ENCODE measurements at places on chromosomes 5 and 9. TPM values are rescaled to one million over a fixed set of nuclear protein-coding genes. Genes with fewer than 3 reads are reported as not detected.

DNA sequence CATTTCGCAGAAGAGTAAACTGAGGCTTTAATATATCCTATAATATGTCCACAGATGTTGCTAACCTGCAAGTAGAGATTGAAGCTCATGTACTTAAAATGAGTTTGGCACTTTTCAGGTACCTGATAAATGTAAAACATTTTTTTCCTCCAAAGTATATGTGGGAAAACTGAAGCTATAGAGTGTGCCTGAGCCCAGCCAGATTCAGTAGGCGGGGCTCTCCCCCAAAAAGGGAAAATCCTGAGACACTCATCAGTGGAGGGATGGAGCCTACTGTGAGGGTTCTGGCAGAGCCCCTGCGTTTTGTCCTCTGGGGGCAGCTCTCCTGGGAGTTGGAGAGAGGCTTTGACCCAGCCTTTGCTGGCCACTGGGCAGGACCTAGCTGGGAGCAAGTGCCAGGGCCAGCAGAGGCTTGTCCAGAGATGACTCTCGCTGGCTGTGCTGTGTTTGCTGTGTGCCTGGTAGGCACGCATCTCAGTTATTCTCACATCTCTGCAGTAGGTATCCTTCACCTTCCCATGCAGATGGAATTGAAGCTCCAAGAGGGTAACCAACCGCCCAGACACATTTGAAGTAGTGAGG lies 81.1 kb upstream of the SPRY4 start:
- no peak for DNase-seq

DNA sequence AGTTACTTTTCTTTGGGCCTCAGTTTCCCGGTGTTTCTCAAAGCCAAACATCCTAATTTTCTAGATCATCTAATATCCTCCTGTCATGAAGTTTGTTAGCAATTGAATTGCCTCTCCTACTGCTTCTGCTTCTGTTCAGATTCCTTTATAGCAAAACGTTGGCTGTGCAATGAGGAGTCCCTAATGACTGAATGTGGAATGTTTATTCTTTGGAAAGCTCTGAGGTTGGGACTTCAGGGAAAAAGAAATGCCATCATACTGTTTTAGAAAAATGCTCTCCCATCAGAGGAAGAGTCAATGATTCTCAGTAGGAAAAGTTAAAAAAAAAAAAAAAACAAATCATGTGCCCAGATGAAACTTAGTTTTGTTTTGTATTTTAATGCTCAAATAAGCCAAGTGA lies 268.7 kb upstream of the PAPPA start:
- no peak for DNase-seq

- DNase-seq, result peak; percentile 36
Observed at GRCh38 chr5:103224118-103224893, 34.3 kb upstream of the MACIR start.

- DNase-seq, result no peak
Observed at GRCh38 chr5:140249536-140249935, 53.4 kb downstream of the PFDN1 start.

DNA sequence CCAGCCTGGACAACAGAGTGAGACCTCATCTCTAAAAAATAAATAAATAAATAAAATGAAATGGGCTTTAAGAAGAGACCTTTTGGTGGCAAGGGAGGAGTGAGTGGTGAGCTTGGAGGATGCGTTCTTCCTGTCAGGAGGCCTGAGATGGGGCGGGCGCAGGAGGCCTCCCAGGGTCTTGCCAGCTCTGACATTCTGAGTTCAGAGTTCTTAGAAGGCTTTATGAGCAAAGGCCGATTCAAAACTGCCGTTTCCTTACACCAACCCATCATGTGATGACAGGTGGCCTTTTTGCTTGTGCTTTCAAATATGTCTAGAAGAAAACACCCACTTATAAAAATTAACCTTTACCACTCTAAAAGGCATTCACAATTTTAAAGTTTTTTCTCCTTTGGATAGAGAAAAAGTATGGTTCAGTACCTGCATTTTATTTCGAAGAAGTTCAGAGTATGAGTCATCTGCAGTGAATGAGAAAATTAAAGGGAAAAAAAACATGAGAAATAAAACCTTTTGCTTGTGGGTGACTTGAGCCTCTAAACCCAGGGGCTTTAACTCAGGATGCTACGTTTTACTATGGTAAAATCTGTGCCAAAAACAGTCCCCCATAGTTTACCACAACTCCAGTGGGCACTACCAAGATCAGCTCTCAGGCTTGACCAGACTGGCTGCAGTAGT lies 157.4 kb upstream of the OTULINL start:
- DNase-seq, result no peak

- DNase-seq, result no peak
Observed at GRCh38 chr5:88805151-88805784, 77.7 kb downstream of the MEF2C start.

GRCh38 chr5:94778299-94778698 lies 159.8 kb downstream of the SLF1 start:
- no peak for DNase-seq

DNA sequence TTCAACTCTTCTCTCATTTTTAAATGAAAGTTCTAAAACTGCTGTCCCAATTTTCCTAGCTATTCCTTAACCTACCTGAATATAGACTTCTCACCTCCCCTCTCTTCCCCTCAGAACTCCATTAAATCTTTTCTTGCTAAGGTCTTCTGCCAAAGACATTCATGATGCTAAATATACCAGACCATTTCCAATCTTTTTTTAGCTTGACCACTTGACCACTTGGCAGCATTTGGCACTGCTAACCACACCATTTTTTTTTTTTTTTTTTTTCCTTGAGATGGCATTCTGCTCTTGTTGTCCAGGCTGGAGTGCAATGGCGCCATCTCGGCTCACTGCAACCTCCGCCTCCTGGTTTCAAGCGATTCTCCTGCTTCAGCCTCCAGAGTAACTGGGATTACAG lies 3.6 kb upstream of the ZNF131 start:
- no peak for DNase-seq

DNA sequence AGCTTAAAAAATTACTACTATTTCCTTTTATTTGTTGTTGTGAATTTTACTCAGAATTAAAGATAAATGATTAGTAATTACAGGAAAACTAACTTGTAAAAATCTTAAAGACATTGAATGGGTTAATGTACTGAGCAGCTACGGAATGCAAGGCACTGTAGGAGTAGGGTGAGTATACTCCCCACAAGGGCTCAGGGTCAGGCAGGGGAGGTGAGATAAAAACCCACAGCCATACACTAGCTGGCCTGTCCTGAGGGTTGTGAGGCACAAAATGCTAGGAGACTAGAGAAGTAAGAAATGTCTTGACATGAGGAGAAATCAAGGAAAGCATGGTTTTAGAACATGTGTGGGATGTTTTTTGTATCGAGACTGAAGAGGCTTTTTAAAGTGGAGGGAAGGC lies 13.4 kb downstream of the ZBED3 start:
- no peak for DNase-seq

- DNase-seq, result no peak
Observed at GRCh38 chr9:26458054-26458453, 434.5 kb downstream of the CAAP1 start.

GRCh38 chr5:139870677-139871076 lies 75.1 kb downstream of the PSD2 start:
- DNase-seq, result no peak

DNA sequence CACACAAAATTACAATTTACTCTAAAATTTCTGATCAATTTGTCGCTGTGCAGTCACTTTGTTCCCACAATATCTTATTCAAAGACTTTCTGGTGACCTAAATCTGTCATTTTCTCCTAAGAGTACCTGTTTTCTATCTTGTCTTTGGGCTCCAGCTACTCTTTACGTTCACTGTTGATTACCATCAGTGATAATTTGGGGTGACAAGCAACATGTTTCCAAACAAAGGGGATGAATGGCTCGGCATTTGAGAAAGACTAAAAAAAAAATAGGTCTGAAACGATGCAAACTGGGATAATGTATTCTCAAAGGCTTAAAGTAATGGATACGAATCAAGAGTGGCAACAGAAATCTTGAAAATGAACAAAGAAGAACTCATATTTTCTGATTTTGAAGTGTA lies 205.2 kb upstream of the DAB2 start:
- DNase-seq, result no peak

- DNase-seq, result peak; percentile 86
Observed at GRCh38 chr5:157283434-157283833, 17.5 kb downstream of the CYFIP2 start.

DNA sequence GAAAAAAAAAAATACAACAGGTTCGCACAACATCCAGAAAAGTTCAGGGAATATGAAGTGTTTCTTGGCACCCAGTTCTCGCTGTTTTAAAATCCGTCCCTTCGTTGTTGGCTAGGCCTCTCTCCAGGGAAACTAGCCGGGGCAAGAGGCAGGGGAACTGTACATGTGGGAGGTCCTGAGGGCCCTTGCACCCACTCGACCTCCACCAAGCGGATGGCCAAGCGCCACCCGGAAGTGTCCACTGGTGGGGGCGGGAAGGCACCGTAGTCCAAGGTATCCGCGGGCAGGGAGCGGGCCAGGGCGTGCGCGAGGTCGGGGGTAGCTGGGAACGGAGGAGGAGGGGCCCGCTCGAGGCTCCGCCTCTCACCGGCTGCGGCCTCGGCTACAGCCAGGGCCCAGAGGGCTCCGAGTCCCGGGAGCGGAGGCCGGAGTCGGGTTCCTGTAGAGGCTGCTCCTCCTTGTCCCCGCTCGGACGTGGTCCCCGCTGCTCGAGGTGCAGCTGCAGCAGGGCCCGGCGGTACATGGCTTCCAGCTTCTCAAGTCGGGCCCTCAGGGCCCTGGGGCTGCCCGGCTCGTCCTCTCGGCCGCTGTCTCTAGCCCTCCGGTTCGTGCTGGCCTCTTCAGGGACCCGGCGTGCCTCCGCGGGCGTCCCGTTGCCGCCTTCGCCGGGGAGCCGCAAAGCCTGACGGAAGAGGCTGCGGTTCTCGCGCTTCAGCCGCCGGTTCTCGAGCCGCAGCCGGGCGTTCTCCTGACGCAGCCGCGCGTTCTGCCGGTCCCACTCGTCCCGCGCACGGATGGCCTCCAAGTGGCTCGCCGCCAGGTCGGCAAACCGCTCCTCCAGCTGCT lies 720 bp downstream of the TUSC1 start:
- DNase-seq, result peak; percentile 42

GRCh38 chr5:36209664-36210063 lies 32.1 kb downstream of the NADK2 start:
- DNase-seq, result no peak

GRCh38 chr9:95796029-95796428 lies 79.5 kb upstream of the ERCC6L2 start:
- no peak for DNase-seq

GRCh38 chr9:123378025-123378424 lies 22.0 kb downstream of the CRB2 start:
- no peak for DNase-seq

- DNase-seq, result no peak
Observed at GRCh38 chr5:17169507-17169906, 47.9 kb upstream of the BASP1 start.

DNA sequence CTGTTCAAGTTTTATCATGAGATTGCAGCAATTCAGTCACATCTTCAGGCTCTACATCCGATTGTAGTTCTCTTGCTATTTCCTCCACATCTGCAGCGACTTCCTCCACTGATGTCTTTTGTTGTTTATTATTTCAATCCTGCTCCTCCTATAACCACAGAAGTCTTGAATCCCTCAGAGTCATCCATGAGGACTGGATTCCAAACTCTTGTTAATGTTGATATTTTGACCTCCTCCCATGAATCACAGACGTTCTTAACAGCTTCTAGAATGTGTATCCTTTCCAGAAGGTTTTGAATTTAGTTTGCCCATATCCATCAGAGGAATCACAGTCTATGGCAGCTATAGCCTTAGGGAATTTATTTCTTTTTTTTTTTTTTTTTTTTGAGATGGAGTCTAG lies 3.6 kb downstream of the FBXO38 start:
- DNase-seq, result no peak

- no peak for DNase-seq
Observed at GRCh38 chr5:102663749-102664530, 91.2 kb upstream of the PAM start.

DNA sequence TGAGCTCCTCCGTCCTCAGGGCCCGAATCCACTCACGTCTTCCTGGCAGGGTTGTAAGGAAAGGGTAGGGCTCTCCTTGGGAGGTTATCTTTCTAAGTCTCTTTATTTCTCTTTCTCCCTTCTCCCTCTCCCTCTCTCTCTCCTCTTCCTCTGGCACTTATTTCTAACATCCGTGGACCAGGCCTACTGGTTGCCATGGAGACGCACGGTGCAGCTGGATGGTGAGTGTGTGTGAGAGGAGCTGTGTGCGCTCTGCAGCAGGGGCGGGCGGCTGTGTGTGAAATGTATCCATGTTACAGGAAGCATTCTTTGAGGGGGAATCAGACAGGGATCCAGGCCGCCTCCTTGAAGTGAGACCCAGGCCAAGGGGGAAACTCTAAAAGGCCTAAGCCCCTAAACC lies 32.2 kb downstream of the PCDH1 start:
- no peak for DNase-seq

- no peak for DNase-seq
Observed at GRCh38 chr5:88364991-88365390, 96.3 kb upstream of the TMEM161B start.

- DNase-seq, result no peak
Observed at GRCh38 chr9:129441852-129442251, 179.0 kb downstream of the C9orf50 start.

DNA sequence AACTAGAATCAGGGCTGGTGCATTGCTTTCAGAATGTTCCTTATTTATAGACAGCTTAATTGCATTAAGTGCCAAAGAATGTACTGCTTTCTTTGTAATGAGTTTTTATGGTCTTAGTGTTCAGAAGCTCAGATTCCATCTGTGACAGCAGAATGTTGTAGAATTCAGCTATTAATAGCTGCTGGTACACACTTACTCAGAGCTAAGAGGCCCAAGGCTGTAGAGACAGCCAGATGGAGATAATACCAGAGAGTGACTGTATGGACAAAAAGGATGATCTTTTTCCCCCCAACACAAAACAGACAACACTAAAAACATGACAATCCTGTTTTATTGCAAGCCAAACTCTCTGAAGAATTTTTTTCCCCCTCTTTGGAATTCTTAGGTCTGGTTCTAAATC lies 50.2 kb downstream of the PPP2R2B start:
- no peak for DNase-seq

DNA sequence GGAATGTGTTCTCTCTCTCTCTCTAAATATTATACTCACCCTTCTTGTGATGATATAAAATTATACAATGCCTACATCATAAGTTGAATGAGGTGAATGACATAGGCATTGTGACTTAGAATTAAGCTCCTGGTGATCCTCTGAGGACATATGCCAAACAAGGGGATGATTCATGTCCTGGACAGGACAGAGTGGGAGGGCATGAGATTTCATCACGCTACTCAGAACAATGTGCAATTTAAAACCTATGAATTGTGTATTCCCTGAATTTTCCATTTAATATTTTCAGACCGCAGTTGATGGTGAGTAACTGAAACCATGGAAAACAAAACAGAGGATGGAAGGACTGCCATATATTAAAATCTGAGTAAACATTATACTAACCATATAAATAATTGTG lies 782.2 kb upstream of the NUDT12 start:
- DNase-seq, result no peak

GRCh38 chr5:175867587-175868347 lies 3.6 kb upstream of the CPLX2 start:
- no peak for DNase-seq

GRCh38 chr5:175599210-175599609 lies 58.7 kb upstream of the HRH2 start:
- no peak for DNase-seq

- no peak for DNase-seq
Observed at GRCh38 chr5:173590436-173591055, 25.9 kb downstream of the BOD1 start.

The FGF10 gene
- not detected for polyA plus RNA-seq

The FAM221B gene
- polyA plus RNA-seq, result not detected

The CDC25C gene
- 0.48 TPM for polyA plus RNA-seq

The RHOBTB3 gene
- 1.7 TPM for polyA plus RNA-seq

The KLF9 gene
- polyA plus RNA-seq, result 3.4 TPM

The LECT2 gene
- polyA plus RNA-seq, result not detected

The RALGDS gene
- polyA plus RNA-seq, result 17.5 TPM

The CD72 gene
- 293 TPM for polyA plus RNA-seq

The CDC23 gene
- polyA plus RNA-seq, result 12.6 TPM
